ENCODE measurements at places on chromosomes 16 and 17.

GRCh38 chr16:8901320-8901861, 19.2 kb downstream of the LITAFD start:
- no peak for DNase-seq

DNA sequence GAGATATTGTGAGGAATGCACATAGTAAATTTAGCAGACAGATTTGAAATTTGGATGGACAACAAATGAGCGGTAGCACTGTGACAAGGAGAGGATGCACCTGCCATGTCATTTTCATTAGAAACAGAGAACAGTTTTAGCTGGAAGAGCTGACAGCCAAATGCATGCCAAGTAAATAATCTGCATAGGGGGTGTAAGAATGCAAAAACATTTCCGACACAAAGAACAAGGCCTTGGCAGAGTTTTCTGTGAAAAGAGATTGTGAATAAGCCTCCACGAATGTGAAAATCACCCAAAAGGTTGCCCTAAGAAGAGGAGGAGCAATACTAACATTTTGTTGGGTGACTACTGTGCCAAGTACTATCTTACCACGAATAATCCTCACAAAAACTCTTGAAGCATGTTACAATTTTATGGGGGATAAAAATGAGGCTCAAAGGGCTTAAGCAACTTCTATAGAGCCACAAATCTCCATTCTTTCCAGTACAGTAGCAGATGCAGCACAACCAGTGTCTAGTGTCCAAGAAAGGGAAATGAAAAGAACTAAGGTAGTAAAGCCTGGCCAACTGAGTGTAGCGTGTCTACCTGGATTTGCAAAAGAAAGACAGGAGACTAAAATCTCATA, 28.3 kb downstream of the TMEM100 start:
- no peak for DNase-seq

DNA sequence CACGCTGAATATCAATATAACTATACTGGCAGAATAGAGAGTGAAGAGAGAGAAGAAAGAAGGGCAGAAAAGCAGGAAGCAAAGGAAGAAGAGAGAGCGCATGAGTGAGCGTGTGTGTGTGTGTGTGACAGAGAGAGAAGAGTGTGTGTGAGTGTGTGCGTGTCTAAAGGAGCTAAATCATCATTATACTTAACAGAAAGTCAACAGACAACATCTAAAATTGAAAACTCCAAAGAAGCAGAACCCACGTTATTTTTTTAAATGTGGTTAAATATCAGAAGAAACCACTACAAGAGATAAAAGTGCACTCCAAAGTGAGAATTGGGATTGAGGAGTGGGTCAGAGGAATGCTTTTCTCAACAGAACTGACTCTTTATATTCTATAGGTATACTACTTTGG, 77.2 kb downstream of the BRIP1 start:
- no peak for DNase-seq

GRCh38 chr17:58083491-58084316, 485 bp downstream of the DYNLL2 start:
- peak; percentile 35 for DNase-seq

- peak; percentile 62 for DNase-seq
Measured at GRCh38 chr16:4523686-4524085, 14.9 kb downstream of the CDIP1 start.

DNA sequence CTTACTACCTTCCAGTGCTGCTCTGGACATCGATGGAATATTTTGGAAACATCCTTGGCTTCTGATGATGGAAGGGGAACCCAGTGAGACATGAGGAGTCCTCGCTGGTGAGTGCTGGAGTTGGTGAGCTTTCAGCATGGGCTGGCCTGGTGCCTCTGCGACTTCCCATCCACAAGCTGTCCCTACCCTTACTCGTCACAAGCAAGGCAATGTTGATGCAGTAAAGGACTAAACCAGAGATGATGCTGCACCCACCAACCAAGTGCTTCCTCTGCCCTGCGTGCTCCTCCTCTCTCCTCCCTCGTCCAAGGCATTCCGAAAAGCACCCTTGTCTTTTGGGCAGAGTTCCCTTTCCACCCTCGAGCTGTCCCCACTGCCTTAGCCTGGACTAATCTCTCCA, 154.7 kb downstream of the GRIN2A start:
- DNase-seq: no peak

- DNase-seq: no peak
Measured at GRCh38 chr16:66902648-66903543, 15.8 kb downstream of the CDH16 start.

DNA sequence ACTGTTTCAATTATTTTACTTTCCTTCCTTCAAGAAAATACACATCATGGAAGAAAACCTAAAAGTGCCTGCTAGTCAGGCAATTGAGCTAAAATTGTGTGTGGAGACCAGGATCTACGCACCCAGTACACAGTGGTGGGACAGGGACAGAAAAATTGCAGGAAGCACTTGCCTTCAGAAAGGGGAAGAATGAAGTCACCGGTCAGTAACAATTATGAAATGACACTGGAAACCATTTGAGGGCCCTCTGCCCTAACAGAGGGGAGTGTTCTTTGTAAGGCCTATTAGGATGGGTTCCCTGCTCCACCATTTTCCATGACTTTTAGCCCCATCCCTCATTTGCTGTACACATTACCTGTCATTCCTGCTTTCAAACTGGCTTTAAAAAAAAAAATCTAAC, 4.5 kb upstream of the PHAF1 start:
- DNase-seq: no peak

DNA sequence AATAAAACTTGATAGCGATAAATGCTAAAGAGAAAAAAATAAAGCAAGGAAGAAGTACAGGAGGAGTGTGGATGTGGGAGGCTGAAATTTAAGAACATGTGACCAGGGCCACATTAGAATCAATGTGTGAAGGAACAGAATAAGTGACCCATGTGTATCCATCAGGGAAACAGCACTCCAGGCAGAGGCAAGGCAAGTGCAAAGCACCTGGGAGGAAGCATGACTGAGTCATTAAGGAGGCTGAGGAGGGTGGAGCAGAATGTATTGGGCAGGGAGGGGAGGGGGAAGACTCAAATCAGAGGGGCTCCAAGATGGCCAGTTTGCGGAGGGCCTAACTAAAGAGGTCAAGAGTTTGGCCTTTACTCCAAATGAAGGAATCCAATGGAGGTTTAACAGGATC, 8.0 kb downstream of the CDR2 start:
- no peak for DNase-seq

DNA sequence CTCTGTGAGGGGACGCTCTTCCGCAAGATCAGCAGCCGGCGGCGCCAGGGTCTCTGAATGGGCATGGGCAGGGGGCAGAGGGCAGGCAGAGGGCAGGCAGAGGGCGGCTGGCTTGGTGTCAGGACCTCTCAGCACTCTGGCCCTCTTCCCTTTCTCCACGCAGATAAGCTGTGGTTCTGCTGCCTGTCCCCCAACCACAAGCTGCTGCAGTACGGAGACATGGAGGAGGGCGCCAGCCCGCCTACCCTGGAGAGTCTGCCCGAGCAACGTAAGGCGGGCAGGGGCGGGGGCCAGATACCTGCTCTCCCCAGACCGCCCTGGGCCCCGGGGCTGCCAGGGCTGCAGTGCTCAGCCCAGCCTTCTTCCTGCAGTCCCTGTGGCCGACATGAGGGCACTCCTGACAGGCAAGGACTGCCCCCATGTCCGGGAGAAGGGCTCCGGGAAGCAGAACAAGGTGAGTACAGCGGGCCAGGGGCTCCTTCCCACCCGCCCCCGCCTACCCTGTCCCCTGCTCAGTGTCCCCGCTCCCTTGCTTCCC, 4.1 kb downstream of the ELMO3 start:
- DNase-seq: no peak

DNA sequence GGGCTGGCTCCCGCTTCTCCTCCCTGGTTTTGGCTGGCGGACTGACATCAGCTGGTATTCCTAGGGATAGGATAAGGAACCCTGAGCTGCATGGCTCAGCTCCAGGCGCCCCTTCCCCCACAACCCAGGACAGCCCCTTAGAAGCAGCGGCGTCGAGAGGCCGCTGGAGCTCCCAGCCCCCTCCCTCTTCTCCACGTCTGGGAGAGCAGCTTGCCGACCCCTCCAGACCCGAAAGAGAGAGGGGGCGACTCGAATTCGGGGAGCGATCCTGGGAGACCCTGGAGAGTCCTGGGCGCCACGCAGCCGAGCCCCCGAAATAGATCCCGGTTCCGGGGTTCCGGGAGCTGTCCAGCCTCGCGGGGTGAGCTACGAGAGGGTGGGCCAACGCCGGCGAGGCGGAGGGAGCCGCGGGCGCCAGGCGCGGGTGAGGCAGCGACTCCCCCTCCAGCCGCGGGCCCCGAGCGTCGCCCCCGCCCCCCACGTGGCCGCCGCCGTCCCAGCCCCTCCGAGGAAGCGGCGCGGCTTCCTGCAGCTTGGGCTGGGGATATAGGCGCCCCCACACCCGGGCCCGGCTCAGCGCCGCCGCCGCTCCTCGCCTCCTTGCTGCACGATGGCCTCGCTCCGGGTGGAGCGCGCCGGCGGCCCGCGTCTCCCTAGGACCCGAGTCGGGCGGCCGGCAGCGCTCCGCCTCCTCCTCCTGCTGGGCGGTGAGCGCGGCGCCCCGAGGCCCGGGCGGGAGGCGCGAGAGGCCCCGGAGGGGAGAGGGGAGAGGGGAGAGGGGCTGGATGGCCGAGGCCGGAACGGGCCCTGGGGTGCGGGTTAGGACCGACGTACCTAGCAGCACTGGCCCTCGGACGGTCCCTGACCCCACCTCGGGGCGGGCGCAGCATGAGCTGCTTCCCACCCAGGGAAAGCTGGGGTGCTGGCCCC, at the start of gene RAMP2:
Gene RAMP2, plus strand, starts transcription at position 576 of the 930 bp plus-strand sequence. Its CDS starts 35 bp downstream, at position 611.
- DNase-seq: no peak

DNA sequence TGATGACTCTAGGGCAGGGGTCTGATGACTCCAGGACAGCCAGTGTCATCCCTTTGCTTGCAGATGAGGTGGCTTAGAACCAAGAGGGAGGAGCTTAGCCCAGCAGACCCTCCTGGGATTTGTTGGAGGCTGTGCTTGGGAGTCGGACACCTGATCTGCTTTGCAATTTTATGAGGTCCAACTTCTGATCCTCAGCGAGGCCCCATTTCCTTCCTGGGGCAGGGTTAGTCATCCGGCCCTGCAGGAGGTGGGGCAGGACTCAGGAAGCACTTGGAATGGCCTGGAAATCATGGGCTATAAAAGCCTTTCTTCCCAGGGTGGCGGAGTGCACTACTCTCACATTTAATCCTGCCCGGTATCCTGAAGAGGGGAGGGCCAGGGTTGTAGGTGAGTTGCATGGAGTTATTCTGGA, 168.5 kb downstream of the MSI2 start:
- DNase-seq: no peak

DNA sequence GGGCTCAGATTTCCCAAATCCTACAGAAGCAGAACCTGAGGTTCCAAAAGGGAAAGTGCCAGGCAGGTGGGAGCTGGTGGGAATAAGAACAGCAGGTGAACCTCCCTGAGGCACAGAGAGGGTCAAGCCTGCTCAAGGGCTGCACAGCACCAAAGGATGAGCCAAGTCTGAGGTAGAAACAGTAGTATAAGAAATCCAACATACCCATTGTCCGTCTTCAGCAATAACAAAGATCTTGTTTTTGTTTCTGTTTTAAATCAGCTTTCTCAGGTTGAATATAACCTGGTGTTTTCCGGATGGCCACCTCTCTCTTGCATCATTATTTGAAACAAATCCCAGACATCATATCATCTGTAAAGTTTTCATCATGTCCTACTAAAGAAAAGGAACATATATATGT, 10.6 kb upstream of the CES3 start:
- no peak for DNase-seq

- DNase-seq: no peak
Measured at GRCh38 chr17:74512624-74513091, 18.6 kb downstream of the CD300LB start.

DNA sequence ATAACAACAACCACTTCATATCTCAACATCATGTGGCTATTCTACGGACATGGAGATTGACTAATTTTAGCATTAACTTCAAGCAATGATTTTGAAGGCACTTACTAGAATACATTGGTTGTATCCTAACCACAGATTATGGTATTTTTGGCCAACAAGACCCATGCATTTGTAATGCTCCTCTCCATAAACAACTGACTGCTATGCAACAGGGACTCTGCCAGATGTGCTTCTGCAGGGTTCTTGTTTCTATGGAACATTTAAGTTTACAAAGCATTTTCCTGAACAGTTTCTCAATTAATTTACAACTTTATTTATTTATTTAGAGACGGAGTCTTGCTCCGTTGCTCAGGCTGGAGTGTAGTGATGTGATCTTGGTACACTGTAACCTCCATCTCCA, 178.0 kb downstream of the PARN start:
- no peak for DNase-seq

DNA sequence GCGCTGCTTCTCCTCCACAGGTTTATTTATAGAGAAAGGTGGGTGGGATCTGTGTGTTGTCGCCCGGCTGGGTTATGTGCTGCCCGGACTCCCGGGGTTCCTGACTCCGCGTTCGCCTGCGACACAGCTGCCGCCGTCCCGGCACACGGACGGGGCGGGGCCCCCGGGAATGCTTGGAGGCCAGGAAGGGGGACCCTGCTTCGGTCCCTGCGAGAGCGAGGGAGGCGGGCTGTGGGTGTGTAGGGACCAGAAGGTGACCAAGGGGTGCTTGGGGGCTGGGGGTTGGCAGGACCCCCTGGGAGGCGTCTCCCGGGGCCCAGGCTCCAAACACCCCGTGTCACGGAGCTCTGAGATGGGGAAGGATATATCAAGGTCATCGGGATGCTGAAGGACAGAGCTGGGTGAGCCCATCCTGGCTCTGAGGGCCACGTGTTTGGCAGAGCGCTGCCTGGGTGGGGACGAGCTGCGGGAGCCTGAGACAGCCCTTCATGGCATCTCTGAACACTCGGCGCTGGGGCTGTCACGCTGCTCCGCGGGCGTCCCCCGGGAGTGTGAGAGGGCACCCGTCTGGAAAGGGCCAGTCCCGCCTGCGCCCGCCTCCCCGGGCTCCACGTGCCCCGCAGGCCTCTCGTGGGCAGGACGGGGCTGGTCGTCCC, 4.2 kb downstream of the CACNA1H start:
- no peak for DNase-seq

- no peak for DNase-seq
Measured at GRCh38 chr17:71765437-71765836, 355.4 kb upstream of the SOX9 start.

GRCh38 chr17:33667052-33667509, 374.0 kb upstream of the ASIC2 start:
- no peak for DNase-seq

DNA sequence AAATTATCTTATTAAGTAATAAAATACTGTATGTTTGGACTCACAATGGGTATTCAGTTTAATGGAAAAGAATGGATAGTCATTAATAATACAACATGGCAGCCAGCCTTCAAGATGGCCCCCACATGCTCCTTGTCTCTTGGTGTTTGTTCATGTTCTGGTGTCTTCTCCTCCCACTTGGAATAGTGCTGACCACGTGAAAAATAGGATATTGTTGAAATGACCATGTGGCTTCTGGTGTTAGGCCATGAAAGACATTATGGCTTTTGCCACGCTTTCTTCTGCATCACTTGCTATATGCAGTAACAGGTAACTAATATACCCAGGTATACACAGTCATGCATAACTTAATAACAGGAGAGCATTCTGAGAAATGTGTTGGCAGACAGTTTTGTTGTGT, 341.0 kb downstream of the KCNJ2 start:
- DNase-seq: no peak

Measured in midbrain (tissue), 1 donor.